ENCODE measurements at places on chromosomes 16 and 17.

DNA sequence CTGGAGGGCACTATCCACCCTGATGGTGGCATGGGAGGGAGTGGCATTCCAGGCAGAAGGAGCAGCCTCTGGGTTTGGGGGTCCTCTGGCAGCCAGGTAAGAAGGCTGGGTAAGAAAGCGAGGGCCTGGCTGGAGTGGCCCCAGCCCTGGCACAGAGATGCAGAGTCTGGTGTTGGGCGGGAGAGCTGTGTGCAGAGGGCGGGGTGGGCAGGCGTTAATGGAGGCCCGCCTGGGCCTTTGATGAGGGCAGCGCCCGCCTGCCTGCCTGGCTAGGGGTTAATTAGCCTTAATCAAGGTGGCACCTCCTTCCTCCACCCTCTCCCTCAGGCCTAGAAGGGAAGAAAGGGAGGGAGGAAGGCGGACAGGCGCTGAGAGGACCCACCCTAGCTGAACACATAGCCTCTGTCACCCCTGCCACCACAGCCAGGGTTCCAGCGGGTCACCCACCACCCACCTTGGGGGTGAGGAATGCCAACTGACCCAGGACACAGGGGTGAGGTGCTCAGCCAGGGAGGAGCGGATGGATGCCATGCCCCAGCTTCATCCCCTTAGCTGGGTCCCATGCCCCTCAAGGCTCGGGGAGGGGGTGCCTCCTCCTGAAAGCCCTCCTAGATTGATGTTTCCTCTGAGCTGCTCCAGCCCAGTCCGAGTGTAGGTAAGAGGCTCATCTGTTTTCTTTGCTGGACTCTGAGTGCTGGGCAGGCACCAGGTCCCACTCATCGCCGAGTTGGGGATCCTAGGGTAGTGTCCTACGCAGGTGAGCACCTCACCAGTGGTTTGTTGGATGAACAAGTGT is 13.4 kb upstream of the FAM83G start:
- no peaks in the 10 kb centered on the region for H3K27me3 ChIP-seq
- H3K27ac ChIP-seq, result no peak overlapping the region
- peaks cover 3% of the 10 kb centered on the region for H3K4me1 ChIP-seq
- no peak overlapping the region for H3K4me3 ChIP-seq
- DNase-seq, result no peak

DNA sequence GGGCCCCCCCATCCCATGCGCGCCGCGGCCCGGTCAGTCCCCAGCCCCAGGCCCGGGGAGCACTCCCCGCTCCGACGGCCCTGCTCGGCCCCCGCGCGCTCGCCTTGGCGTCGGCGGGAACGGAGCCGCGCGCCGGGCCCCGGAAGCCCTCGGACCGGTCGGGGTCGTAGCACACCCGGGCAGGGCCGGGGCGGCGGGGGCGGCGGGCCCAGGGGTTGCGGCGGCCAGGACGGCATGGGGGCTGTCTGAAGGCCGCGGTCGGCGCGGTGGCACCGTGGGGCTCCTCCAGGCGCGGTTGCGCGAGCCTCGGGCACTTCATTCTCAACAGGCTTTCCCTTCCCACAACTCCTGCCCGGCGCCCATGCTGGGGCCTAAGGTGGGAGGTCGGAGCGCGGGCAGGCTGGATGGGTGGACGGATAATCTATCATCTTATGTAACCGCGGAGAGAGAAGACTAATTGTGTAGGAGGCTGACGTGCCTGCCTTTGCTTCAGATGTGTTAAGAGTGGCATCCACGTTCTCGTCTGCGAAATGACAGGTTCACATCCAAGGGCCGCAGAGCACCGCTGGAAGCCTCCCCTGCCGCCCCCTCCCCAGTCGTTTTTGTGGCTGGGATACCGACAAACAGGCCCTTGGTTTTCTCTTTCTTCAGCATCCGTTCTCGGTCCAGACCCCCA is 708 bp downstream of the BAIAP2 start:
- H3K36me3 ChIP-seq, result no peaks in the 10 kb centered on the region
- no peak overlapping the region for H3K27ac ChIP-seq
- H3K4me3 ChIP-seq, result peak overlapping the region; percentile 34

- H3K36me3 ChIP-seq, result no peaks in the 10 kb centered on the region
- H3K27me3 ChIP-seq, result no peaks in the 10 kb centered on the region
- no peaks in the 10 kb centered on the region for H3K4me1 ChIP-seq
Observed at GRCh38 chr16:73176577-73177013, 128.7 kb upstream of the ZFHX3 start.

- H3K36me3 ChIP-seq, result no peaks in the 10 kb centered on the region
- no peak overlapping the region for H3K27ac ChIP-seq
- DNase-seq, result no peak
Observed at GRCh38 chr16:87046235-87046634, 271.0 kb downstream of the C16orf95 start.

- H3K4me1 ChIP-seq, result peaks cover 49% of the 10 kb centered on the region
- H3K27me3 ChIP-seq, result peaks cover 61% of the 10 kb centered on the region
Observed at GRCh38 chr17:48610282-48611211, at the start of gene HOXB7. HOXB7 (minus strand) TSS chr17:48611017; CDS start chr17:48610918, 99 bp downstream.

DNA sequence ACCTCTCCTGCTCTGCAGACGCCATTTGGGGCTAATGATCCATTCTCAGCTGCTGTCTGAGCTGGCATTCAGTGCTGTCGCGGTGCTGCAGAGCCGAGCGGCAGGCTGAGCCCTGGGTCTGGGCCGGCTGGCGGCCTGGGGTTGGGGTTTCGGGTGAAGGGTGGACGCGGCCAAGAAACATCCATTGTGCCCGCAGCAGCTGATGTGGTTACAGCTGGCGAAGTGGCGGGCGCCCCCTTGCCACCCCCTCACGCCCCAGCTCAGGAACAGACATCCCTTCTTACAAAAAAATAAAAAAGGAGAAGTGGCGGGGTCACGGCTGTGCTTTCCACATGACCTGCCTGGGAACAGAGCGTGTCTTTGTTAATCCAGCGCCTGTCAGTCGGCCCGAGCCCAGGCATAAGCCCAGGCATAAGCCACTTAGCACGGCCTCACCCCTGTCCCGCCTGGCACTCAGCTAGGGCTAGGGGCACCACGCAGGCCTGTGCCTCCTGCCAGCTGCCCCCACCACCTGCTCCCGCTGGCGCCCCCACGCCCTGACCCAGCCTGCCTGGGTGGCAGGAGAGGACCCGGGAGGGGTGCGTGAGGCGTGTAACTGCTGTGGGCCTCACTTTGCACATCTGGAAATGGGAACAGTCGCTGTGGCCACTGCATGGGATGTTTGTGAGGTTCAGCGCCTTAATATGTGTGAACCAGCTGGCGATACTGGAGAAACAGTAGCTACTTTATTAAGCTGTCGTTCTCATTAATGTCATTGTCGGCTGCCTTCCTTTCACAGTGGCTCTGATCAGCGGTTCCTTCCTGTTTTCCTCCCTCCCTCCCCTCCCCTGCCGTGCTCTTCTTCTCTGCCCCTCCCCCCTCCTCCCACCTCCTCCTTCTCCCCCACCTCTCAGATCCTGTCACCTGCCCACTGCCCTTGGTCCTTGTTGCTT is 197.7 kb upstream of the CIBAR2 start:
- H3K27me3 ChIP-seq, result no peaks in the 10 kb centered on the region
- H3K36me3 ChIP-seq, result no peaks in the 10 kb centered on the region
- H3K4me1 ChIP-seq, result peaks cover 9% of the 10 kb centered on the region
- H3K27ac ChIP-seq, result no peak overlapping the region
- DNase-seq, result no peak
- H3K4me3 ChIP-seq, result peak overlapping the region; percentile 22
